ENCODE measurements at places on chromosomes 16 and 17.

- no peak for DNase-seq
These were observed 9.9 kb downstream of the DNASE1 start for GRCh38 chr16:3664187-3664896.

DNA sequence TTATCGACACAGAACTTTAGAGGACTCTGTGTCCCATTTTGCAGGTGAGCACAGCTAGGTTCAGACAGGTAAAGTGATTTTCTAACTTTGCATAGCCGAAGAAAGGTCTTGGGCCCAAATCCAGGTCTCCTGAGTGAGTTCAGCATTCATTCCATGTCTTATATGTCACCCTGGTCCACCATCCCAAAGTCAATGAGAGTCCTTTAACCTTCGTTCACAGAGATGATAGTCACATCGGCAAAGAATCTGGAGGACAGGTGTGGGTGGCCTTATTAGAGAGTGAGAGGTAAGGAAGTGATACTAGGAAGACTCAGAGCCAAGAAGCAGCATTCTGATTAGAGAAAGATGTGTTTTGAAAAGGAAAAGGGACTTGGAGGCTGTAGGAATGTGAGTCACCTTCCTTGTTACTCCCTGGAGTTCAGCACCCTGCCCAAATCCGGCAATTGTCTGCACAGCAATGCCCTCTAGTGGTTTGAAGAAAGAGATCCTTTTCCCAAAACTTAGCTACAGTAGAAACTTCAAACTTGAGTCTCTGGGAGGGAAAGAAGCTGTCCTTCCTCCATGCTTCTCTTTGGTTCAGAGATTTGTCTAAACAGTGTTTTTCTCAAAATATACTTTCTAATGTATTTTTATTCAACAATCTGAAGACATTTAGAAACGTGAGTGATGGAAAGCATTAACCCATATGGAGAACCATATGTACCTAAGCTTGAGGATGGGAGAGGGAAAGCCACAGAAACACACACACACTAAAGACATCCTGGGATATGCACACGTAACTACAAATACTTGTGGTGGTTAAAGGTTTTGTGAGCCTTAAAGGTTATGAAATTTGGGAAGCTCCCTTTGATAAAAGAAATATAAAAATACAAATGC lies 96.4 kb upstream of the SHISA6 start:
- no peak for DNase-seq

DNA sequence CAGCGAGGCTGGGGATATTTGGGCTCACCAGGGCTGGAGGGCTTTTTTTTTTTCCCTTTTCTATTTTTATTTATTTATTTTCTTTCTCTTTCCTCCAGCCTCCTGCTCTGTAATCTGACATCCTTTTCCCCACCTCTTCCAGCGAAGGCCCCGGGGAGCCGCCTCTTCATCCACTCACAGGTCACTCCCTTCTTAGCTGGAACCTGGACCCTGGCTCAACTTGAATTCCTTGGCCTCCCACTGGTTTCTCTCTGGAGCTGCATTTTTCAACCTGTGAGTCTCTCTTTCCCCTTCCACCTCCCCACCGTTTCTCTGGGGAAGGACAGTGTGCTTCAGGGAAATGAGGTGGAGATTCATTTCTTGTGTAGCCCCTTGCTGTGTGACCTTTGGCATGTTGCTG lies 82.0 kb downstream of the MRM1 start:
- no peak for DNase-seq

DNA sequence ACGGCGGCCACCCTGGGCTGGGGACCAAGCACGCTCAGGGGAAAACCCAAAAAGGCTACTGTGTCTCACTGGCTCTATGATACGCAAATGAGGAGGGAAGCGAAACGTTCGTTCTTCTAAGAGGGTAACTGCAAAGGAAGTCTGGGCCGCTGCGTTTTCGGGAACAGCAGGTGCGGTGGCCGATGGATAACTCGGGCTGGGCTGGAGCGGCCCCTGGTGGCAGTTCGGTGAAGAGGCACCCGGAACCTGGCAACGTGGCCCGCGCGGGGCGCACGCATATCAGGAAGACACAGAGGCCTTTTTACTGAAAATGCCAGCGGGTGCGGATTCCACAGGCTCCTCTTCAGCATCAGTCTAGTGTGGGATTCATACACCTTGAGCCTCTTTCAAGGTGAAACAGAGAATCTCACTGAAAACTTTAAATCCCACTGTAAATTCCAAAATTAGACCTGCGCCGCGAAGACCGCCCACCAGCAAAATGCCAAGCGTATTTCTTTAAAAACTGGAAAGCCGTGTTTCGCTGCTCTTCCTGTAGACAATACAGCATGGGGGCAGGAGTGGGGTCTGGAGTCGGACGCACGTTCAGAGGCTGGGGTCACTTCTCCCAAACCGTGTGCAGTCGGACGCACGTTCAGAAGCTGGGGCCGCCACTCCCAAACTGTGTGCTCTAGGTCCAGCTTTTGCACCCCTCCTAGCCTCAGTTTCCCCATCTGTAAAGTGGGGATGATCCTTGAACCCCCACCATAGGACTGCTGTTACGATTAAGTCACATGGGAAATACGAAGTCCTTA lies 44.4 kb upstream of the METTL9 start:
- peak; percentile 95 for DNase-seq

DNA sequence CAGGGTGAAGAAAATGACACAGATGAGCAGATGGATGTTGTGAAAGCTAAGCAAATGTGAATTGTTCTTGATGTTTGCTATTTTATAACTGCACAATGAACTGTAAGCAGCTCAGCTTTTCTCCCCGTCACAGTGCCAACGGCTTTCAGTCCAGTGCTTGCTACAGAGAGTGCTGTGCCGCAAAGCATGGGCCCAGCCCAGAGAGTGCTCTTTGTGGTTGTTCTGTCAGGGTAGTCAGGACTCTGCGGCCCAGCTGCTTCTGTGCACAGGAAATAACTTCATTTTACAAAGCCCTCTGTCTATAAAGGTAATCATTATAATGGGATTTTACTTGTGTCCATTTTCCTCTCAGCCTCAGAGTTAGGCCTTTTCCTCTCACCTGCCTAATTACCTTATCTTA lies 39.1 kb downstream of the CDRT15 start:
- DNase-seq, result peak; percentile 82

DNA sequence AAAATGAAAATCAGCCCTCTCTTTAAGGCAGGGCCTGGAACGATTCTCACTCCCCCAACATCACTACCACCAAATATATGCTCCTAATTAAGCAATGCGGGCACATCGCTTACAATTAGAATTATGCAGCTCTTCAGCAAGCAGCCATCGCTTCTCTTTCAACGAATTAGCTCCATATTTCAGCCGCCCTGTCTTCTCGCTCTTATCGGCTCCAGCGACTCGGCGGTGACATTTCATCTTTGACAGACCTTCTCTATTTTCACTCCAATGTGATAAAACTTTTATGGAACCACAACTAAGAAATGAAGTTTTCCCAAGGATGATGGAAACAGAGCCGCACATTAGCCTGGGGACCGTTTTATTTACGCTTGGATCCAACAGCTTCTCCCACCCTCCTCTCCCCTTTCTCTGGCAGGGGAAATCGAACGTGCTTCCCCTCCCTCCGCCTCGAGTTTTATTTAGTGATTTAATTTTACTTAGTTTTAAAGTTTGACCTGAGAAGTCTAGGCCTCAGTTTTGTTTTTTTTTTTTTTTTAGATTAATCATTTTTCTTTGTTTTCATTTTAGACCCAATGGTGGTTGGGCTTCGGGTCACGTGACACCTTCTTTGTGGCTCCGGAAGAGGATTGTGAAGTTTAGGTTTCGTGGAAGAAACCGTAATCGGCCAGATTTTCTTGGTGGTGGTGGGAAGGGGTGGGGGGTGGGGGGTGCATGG lies 3.1 kb upstream of the HOXB2 start:
- peak; percentile 55 for DNase-seq

- no peak for DNase-seq
These were observed 992 bp downstream of the GDPD1 start for GRCh38 chr17:59221159-59221847.

GRCh38 chr17:34234616-34235015 lies 20.5 kb upstream of the CCL2 start:
- DNase-seq, result no peak

- DNase-seq, result no peak
These were observed 2.8 kb upstream of the PRKAR1A start for GRCh38 chr17:68509141-68510057.

DNA sequence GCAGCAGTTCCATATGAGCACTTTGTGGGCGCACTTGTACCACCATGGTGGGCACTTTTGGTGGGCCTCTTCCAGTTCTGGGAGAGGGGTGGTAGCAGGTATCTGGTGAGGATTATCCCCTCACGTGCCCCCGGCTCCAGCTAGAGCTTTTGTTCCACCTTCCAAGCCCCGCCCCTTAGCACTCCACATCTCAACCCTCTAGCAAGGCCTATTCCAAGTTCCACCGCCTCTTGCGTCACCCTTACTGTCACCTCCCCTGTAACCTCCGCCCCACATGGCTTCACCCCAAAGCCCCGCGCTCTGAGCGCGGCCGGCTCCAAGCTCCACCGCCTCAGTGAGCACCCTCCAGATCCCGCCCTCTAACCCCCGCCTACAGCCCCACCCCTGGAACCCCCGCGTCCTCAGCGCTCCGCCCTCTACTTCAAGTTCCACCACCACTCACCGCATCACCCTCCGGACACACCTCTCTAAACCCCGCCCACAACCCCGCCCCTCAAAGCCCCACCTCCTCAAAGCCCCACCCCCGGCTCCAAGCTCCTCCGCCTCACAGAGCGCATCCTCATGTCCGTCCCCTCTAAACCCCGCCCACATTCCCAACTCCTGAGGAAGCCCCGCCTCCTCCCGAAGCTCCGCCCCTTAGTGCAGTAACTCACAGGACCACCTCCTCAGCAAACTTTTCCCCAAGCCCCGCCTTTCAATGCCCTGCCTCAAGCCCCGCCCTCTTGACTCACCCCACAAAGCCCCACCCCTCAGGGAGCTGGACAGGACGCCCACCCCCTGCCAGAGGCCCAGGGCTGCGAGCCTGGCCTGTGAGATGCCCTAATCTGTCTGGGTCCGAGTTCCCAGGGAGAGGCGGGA lies 11.1 kb downstream of the SCN4A start:
- peak; percentile 54 for DNase-seq

DNA sequence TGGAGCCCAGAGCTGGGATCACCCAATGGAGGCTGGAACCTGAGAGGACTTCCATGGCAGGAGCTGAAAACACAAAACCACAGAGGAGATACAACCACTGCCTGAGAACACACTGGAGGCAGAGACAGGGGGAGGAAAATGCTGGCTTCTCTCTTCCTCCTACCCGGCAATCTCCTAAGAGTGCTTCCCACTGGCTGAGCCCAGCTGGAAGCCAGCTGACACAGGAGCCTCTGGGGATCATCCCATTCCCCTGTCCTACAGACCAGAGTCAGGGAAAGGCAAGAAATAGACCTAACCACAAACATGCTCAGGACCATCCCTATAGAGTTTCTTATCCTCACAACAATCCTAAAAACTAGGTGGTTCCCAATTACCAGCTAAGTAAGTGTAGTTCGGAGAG lies 112.4 kb upstream of the CDH5 start:
- no peak for DNase-seq

DNA sequence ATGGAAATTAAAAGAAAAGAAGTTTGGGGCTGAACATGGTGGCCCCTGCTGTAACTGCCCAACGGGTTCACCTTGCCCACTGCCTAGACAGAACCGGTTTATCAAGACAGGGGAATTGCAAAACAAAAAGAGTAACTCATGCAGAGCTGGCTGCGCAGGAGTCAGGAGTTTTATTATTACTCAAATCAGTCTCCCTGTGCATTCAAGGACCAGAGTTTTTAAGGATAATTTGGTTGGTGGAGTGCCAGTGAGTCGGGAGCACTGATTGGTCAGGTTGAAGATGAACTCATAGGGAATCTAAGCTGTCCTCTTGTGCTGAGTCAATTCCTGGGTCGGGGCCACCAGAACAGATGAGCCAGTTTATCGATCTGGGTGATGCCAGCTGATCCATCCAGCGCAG lies 4.4 kb upstream of the SCPEP1 start:
- no peak for DNase-seq

DNA sequence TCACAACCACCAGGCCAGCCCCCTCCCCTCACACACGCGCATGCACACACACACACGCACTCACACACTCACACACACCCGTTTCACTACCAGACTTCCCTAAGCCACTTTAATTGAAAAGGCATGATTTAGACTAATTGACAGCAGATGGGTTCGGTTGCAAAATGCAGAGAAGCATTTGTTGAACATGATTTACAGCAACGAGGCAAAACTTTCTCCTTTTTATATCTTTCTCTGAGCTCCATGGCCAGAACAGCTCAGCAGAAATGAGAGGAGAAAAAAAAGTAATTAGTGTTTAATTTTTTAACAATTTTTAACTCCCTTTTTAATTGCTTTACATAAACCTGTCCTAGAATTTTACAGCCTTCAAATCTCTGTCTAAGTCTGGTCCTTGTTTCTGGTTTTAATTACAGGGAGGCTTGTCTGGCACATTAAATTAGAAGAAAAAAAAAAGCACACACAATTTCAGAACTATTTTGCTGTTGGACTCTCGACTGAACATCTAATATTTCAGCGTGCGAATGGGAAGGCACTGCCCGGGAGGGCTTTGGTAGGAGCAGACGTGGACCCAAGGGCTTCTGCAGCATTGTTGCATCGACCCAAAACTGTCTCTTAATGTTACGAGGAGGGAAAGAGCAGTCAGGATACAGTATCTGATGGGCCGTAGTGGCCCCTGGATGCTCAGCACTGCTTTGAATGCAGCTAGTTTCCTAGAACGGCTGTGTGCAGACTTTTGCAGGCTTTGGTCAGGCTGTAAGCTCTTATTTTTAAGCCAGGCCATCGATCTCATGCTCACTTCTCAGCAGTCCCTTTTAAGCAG lies 255.9 kb downstream of the SOX9 start:
- DNase-seq, result no peak

DNA sequence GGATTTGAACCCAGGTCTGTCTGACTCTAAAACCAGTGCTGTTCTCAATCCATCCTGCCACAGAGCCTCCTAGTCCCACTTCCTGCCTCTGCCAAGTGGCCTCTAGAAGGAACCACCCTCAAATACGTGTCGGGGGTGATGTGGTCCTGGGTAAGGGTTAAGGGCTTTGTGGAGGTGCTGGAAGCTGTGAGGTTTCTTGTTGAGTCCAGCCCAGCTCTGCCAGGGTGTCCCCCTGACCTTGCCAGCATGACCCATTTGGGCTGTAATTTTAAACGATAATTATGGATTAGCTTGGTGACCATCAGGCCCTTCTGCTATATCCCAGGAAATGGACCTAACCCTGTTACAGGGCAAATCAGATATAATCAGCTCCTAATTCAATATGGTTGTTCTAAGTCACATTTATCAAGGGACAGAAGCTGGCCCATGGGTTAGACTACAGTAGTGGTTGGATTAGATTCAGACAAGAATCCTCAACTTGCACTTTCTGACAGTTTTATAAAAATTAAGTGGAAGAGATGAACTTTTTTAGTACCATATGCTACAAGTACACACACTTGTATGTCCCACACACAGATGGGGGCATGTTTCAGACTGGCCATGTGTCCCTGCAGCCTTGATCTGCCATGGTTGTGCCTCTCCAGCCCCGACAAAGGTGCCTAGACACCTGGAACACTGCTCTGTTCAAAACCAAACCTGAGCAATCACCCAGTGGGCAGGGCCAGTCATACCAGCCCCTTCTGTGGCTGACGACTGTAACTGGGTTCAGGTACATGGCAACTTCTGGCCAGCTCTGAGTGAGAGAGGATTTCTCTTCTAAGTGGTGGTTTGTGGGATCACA lies 48.0 kb downstream of the SMPD3 start:
- peak; percentile 63 for DNase-seq

GRCh38 chr17:2048805-2049204 lies 6.1 kb upstream of the HIC1 start:
- no peak for DNase-seq
